Bladder microvascular endothelial cell (primary cell): ENCODE measurements at places on chromosomes 7 and 10. TPM values are rescaled to one million over a fixed set of nuclear protein-coding genes. Genes with fewer than 3 reads are reported as not detected.

PSAP gene
- 620 and 1,041 TPM in 2 replicates for total RNA-seq

ABCB1 gene
- 4.5 and 11.0 TPM in 2 replicates for total RNA-seq

TLX1 gene
- total RNA-seq, result not detected in 2 replicates

OR2F1 gene
- total RNA-seq, result under 0.01 TPM in 1 of 2 replicates, not detected in the other

TSPAN15 gene
- 243 and 255 TPM in 2 replicates for total RNA-seq
